Right ventricle myocardium inferior (tissue), 1 donor: ENCODE measurements at places on chromosomes 7 and 10. TPM values are rescaled to one million over a fixed set of nuclear protein-coding genes. Genes with fewer than 3 reads are reported as not detected.

CPN1 gene
- total RNA-seq = not detected

LRGUK gene
- 0.22 TPM for total RNA-seq

CLDN15 gene
- 2.5 TPM for total RNA-seq

TMEM236 gene
- total RNA-seq = 0.51 TPM

PNLIP gene
- total RNA-seq = not detected

ADAM22 gene
- total RNA-seq = 1.2 TPM

MUC12 gene
- not detected for total RNA-seq

ADARB2 gene
- total RNA-seq = 0.19 TPM

ACTL6B gene
- total RNA-seq = not detected

PDE6C gene
- not detected for total RNA-seq

GOLGA7B gene
- 0.08 TPM for total RNA-seq

CHCHD3 gene
- total RNA-seq = 169 TPM

PFKP gene
- 181 TPM for total RNA-seq

ASZ1 gene
- not detected for total RNA-seq

HMX2 gene
- total RNA-seq = not detected

GRID1 gene
- 1.3 TPM for total RNA-seq

C1QL3 gene
- not detected for total RNA-seq

MYO1G gene
- 1.9 TPM for total RNA-seq

PLA2G12B gene
- total RNA-seq = 0.27 TPM

SLC39A12 gene
- not detected for total RNA-seq

ADRA2A gene
- total RNA-seq = 1.0 TPM

CASP2 gene
- 11.8 TPM for total RNA-seq

ARHGEF35 gene
- total RNA-seq = 0.87 TPM

CCL24 gene
- not detected for total RNA-seq

SPDYE8 gene
- total RNA-seq = not detected

TAS2R40 gene
- total RNA-seq = not detected

CDC14C gene
- total RNA-seq = not detected

ICA1 gene
- total RNA-seq = 44.3 TPM

MYL7 gene
- 3,838 TPM for total RNA-seq

HOGA1 gene
- 15.6 TPM for total RNA-seq

DLX5 gene
- not detected for total RNA-seq

HPS6 gene
- 11.0 TPM for total RNA-seq

GATA3 gene
- total RNA-seq = 1.3 TPM

CTBP2 gene
- total RNA-seq = 31.3 TPM

AKR1C3 gene
- 40.5 TPM for total RNA-seq

TMEM196 gene
- total RNA-seq = not detected

NUDT13 gene
- total RNA-seq = 3.6 TPM

SYT15 gene
- 3.2 TPM for total RNA-seq

SRRM3 gene
- 16.5 TPM for total RNA-seq

FGFBP3 gene
- total RNA-seq = 0.32 TPM

PRSS37 gene
- total RNA-seq = not detected

LMBR1 gene
- 35.4 TPM for total RNA-seq

TMEM178B gene
- 31.7 TPM for total RNA-seq

NRG3 gene
- total RNA-seq = not detected

MOGAT3 gene
- total RNA-seq = not detected

ITGA8 gene
- total RNA-seq = 1.7 TPM

RET gene
- 7.7 TPM for total RNA-seq

CPVL gene
- 50.6 TPM for total RNA-seq

PTF1A gene
- total RNA-seq = not detected

CPEB3 gene
- total RNA-seq = 14.1 TPM

EMX2 gene
- not detected for total RNA-seq

NODAL gene
- not detected for total RNA-seq

STMP1 gene
- 27.4 TPM for total RNA-seq

FKBP6 gene
- not detected for total RNA-seq

DYDC2 gene
- total RNA-seq = not detected

TBXAS1 gene
- total RNA-seq = 6.0 TPM

ACTA2 gene
- total RNA-seq = 75.2 TPM

C7orf33 gene
- total RNA-seq = not detected
